ENCODE measurements at places on chromosomes 5 and 9.

- no peak for DNase-seq
Observed at GRCh38 chr9:38019731-38020130, 49.3 kb downstream of the SHB start.

- DNase-seq = no peak
Observed at GRCh38 chr5:139103762-139104161, 94.4 kb downstream of the SIL1 start.

- no peak for DNase-seq
Observed at GRCh38 chr9:5562806-5563416, 52.6 kb downstream of the PDCD1LG2 start.

GRCh38 chr5:38636626-38637025 lies 80.2 kb upstream of the LIFR start:
- no peak for DNase-seq

DNA sequence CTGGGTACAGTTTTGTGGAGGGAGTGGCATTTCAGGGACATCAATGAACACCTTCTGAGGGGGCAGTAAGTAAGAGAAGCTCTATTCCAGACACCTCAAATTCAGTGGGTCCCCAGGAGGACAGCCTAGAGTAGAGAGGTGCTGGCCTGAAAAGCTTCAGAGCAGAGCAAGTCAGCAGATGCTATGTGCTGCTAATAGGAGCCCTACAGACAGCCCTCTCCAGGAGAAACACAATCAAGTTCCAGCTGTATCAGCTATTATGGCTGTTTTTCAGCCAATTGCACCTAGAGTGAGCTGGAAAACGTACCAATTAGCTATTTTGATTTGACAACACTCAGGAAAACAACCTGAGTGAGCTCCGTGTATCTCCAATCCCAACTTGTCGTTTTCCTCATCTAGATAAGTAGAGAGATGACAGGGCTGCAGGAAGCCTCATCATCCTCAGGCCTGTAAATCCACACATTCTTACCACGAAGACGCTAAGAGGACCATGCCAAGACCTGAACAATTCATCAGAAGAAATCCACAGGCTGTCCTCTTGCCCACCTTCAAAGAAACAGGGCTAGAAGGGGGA lies 104.9 kb downstream of the PIK3R1 start:
- DNase-seq = no peak

- no peak for DNase-seq
Observed at GRCh38 chr9:20662156-20662555, 21.9 kb upstream of the FOCAD start.

DNA sequence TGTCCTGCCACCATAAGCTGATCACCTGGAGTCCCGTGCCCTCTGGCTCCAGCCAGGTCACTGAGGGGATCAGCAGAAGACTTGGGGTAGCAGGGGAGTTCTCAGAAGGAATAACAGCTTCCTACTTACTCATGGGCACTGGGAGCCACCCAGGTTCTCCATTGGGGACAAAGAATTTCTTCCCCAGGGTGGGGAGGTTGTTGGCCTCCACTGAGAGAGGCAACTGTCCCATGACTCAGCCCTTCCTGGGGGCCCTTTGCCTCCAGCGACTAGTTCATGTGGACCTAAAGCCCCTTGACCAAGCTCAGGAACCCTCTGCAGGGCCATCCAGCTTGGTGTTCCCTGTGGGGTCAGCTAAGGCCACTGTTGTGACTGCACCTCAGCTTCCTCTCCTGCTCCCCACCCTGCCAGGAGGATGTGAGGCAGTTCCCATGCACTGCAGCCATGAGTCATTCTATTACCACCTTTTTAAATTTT lies 175.0 kb downstream of the AUH start:
- no peak for DNase-seq

- DNase-seq = no peak
Observed at GRCh38 chr9:131253891-131254491, 22.3 kb downstream of the FAM78A start.

GRCh38 chr9:32550562-32551275 lies 1.4 kb upstream of the SMIM27 start:
- DNase-seq = peak; percentile 90

DNA sequence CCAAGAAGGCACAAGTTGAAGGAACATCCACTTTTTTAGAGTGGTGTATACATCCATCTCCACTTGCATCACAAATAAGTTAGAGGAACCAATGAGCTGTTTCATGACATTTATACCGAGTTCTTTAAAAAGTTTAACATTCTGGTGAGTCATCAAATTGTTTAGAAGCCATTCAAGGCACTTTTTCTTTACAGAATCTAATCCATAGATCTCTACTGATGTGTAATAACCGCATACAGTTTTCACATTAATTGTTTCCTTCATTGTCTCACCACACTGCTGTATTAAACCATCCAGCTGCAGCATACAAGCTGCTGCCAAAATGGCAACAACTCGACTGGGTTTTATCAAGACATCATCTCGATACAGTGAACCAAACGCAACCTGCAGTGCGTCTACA lies 744 bp downstream of the GMCL2 start:
- no peak for DNase-seq

DNA sequence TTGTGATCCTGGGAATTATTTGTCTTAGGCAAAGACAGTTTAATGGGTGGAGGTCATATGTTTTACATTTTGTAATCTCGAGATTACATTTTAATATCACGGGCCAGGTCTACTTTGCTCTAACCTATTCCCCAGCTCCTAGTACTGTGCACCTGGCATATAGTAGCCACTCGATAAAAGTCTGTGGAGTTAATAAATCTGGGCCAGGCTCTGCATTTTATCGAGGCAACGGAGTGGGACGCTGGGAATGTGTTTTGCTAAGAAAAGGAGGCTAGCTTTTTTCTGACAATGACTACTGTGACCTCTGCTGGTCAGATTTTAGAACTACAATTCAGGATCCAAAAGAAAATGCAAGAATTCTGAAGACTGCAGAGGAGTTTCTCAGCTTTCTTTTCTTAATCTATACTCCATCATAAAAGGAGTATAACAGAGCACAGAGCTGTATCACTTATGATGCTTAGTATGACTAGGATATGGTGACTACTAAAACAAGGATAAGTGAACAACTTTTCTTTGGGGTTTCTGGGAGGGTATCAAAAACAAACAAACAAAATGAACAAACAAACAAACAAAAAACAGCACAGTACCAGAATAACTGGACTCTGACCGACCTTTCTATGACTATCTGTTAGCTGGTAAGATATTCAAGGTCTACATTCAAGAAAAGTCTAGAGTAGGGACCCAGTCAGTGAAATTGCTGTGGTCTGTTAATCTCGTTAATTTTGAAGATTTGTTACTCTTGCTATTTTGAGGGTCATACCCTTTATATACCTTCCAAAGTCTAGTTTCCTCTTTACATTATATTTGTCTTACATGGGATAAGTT lies 46.1 kb upstream of the CER1 start:
- DNase-seq = peak; percentile 31

- no peak for DNase-seq
Observed at GRCh38 chr9:137552022-137552768, 516 bp downstream of the MRPL41 start.

- no peak for DNase-seq
Observed at GRCh38 chr9:35487081-35487480, 2.8 kb upstream of the RUSC2 start.

DNA sequence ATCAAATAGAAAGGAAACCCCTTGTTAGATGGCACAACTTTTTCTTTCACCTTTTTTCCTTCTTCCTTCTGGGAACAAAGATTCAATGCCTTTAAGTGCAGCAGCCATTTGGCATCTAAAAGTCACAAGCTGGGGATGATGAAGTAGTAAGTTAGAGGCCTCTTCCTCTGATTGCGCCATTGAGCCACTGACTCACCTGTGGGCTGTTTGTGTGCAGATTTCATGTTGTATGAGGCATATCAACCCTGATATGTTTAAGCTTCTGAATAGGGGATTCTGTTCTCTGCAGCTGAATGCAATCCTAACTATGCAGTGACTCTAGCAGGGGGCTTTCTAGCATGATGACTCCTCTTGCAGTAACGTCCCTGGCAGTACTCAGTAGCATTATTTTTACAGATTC lies 599.9 kb downstream of the CSNK1G3 start:
- no peak for DNase-seq

GRCh38 chr9:101572316-101572715 lies 22.5 kb downstream of the PPP3R2 start:
- no peak for DNase-seq

GRCh38 chr9:91726406-91727100 lies 223.5 kb downstream of the ROR2 start:
- no peak for DNase-seq
